Activated CD4-positive, alpha-beta T cell treated with anti-CD3 and anti-CD28 coated beads, Interleukin-2, amount 50 U/mL, for 1 hour (primary cell): ENCODE measurements at places on chromosomes 11 and 22.

- peak; percentile 59 for DNase-seq
These were observed 56.9 kb downstream of the PACS1 start for GRCh38 chr11:66126808-66127555.

DNA sequence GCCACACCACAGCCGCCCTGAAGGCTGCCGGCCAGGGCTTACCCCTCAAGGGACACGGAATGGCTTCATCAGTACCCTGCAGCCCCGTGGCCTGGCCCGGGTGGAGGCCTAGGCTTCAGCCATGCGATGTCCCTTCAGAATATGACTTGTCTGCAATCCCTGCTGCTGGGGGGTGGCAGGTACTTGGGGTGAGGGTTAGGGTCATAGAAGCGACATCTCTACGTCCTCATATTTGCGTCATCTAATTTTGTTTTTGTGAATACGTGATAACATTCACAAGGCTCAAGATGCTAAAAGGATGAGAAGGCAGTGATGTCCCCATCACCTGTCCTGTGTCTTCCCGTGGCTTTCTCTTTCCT, 6.4 kb downstream of the CCND1 start:
- no peak for DNase-seq

- DNase-seq: no peak
These were observed 51.0 kb downstream of the PPFIBP2 start for GRCh38 chr11:7564803-7565202.

DNA sequence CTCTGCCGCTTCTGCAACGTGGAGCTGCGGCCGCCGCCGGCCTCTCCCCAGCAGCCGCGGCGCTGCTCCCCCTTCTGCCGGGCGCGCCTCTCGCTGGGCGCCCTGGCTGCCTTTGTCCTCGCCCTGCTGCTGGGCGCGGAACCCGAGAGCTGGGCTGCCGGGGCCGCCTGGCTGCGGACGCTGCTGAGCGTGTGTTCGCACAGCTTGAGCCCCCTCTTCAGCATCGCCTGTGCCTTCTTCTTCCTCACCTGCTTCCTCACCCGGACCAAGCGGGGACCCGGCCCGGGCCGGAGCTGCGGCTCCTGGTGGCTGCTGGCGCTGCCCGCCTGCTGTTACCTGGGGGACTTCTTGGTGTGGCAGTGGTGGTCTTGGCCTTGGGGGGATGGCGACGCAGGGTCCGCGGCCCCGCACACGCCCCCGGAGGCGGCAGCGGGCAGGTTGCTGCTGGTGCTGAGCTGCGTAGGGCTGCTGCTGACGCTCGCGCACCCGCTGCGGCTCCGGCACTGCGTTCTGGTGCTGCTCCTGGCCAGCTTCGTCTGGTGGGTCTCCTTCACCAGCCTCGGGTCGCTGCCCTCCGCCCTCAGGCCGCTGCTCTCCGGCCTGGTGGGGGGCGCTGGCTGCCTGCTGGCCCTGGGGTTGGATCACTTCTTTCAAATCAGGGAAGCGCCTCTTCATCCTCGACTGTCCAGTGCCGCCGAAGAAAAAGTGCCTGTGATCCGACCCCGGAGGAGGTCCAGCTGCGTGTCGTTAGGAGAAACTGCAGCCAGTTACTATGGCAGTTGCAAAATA, 816 bp downstream of the PDE3B start:
- DNase-seq: peak; percentile 45

- DNase-seq: no peak
These were observed 90.8 kb upstream of the HSD17B12 start for GRCh38 chr11:43589601-43590250.

DNA sequence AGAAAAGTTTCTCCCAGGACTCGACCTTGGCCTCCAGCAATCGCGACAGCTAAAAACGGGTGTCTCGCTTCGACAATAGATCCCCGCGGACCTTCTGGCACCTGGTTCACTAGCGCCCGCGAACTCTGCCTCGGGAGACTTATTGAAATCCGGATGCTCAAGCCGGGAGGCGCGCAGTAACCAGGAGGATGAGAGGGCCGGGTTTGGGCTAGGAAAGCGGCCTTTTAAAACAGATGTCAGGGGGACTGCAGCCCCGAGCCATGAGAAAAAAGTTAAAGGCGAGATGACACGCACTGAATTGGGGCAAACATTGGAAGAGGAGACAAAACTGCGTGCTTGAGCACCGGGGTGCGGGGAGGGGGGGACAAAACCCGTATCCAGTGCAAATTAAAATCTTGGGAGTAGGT, 637 bp upstream of the ZBTB16 start:
- DNase-seq: no peak

GRCh38 chr11:35514481-35514880, 10.9 kb downstream of the PAMR1 start:
- DNase-seq: no peak

GRCh38 chr11:10628508-10629236, 60.2 kb upstream of the LYVE1 start:
- no peak for DNase-seq
